ENCODE measurements at places on chromosomes 2 and 18. TPM values are rescaled to one million over a fixed set of nuclear protein-coding genes. Genes with fewer than 3 reads are reported as not detected.

DNA sequence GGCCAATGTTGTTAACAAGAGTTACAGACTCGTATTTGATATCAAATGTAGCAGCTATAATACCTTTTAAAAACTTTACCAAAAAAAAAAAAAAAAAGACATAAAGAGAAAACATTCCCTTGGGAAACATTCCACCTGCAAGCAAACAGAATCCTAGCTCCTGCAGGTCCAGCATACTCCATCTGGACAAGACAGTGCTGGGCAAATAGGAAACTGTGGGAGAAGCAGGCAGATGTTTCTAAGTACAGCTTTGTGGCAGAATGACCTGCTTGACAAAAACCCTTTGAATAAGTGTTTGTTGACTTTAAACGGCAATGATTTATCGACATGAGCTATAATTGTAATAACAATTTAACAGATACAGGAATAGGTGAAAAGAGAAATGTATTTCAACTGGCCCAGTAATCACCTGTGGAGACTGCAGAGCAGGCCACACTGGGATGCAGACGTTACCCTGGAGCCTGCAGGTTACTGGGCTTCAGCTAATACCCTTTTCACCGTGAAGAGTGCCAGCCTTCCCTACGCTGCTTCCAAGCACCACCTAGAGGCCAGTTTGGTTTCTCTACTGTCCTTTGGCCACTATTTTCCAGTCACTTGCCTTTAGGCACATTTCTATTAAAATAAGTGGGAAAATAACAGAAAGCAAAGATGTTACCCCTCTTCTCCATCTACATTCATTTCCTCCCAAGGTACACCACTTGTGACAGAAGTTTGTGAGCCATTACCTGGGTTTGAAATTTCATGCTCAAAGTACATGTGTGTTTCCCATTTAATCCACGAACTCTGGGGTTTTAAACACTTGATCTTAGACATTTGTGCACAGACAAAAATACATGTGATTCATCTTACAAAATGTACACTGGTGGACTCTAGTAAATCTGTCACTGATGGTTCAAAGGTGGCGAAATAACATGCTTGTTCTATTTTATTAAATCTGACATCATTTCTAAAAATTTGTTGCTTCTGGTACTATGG, 96.9 kb upstream of the ZNF397 start:
- DNase-seq: peak; percentile 49

- DNase-seq: no peak
Observed at GRCh38 chr2:238846378-238846627, 1.6 kb upstream of the TWIST2 start.

DNA sequence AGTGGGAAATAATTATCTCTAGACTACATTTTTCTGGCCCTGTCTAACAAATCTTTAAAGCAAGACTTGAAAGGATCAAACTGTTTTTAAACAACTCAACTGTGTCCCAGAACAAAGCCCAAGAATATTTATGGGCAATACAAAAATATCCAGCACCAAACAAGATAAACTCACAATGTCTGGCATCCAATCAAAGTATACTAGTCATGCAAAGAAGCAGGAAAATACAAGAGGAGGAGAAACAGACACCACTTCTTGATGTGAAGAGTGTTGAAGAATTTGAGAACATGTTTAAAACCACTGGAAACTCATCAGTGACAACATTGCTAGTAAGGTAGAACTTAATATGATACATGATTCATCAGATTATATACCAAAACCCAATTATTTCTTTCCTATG, 66.1 kb upstream of the CDC42EP3 start:
- no peak for DNase-seq

DNA sequence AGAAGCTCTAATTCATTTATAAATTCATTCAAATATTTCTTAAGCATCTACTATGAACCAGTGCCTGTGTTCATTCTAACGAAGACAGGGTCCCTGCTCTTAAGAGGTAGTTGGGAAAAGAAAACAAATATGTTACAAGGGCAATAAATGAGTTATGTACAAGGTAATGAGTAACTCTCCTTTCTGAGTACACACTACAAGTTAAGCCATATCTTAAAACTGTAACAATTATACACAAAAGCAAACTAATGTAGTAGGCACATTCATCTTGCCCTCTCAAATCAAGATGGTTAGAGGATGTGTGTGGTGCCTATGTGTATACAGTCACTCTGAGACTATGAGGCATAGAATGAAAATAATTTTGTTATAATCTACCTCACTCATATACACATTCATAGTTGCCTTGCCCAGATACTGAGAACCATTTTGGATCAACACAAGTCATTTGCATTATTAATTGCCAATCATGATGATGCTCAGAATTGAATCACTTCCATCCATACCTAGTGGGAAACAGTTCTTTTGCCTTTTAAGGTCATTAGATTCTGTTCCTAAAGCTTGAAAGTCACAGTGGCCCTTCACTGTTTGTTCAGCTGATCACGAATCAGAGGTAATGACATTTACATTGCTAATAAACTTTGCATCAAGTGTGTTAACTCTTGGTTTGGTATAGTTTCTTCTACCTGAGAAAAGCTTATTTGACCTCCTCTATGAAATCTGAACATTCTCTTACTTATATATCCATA, 283.1 kb downstream of the ZNF385B start:
- no peak for DNase-seq

- DNase-seq: no peak
Observed at GRCh38 chr2:80364524-80365212, 60.1 kb upstream of the LRRTM1 start.

GRCh38 chr2:197677483-197677882, 2.1 kb upstream of the RFTN2 start:
- DNase-seq: no peak

DNA sequence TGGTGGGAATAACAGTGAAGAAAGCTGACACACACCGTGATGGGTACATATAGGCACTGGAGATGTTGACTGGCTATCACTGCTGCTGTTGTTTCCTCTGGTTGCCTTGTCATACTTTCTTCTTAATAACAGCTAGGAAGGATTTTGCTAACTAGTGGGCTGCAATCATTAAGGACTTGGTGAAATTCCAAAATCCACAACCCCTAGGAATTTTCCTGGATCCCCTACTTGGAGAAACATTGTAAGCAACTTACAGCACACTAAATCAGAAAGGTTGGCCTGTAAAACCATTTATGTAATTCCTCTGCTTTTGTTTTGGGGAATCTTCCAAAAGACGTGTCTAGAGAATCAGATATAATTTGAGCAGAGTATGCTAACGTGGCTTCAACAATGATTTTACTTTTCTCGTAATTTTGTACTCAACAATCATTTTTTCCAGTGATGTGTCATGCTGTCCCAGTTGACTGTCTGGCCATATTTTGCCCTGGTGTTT, 8.0 kb upstream of the COL3A1 start:
- no peak for DNase-seq

DNA sequence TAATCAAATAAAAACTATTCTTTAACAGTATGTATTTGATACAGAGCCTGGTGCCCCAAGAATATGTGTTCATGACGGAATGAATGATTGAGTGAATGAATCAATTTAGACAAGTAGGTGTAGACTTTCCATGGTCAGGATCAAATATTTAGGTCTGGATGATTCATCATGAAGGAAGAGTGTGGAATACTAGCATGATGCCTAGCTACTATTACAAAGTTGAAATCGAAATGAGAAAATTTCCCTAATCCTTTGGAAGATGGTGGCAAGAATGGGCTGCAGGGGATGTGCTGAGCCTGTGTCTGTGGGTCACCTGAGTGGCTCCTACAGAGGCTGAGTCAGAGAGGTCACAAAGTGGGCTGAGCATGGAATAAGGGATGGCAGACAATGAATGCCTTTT, 3.1 kb upstream of the MALT1 start:
- no peak for DNase-seq

Gene C2orf15
- total RNA-seq: 0.23 TPM
